NCI-H345 (cell line): ENCODE measurements at places on chromosomes 16 and 17.
A peak's percentile ranks its signal among the peaks of the same experiment; 100 is the strongest.

GRCh38 chr16:60274431-60275019 lies 1540.4 kb upstream of the GOT2 start:
- no peak for DNase-seq

DNA sequence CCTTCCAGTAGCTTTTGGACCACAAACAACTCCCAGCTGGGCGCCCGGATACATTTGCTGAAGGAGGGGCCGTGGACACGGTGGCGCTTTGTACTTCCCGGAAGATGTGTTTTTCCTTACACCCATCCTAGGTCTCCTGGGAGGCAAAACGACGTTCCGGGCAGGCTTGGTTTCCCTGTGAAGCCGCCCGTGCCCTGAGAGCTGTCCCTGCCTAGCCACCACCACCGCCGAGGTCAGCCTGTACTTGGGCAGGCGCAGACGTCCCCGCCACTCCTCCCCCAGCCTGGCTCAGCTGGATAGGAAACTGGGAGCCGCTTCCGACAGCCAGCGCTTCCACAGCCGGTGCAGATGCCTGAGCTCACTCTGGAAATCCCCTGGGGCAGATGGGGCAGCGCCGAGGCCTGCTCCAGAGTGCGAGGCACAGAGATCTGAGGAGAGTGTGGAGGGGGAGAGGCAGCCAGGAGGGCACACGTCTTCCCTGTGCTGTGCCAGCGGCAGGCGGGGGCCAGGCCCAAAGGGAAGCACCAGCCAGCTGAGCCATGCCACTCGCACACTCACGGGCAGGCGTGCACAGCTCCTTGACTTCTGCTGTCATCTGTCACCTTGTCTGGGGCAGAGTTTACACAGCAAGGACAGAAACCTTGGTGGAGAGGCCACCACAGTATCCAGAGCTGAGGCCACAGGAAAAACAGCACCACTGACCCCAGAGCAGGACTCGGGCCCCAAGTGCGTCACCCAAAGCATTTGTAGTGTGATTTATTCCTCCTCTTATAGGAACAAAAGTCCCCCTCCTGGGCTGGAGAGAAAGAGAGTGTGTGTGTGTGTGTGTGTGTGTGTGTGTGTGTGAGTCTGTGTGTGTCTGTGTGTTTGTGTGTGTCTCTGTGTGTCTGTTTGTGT lies 3.0 kb downstream of the RHBDF2 start:
- DNase-seq = no peak

GRCh38 chr16:82829301-82829700 lies 202.5 kb downstream of the CDH13 start:
- DNase-seq = no peak

- DNase-seq = no peak
Measured at GRCh38 chr17:77147357-77147801, 6.6 kb downstream of the SEC14L1 start.

DNA sequence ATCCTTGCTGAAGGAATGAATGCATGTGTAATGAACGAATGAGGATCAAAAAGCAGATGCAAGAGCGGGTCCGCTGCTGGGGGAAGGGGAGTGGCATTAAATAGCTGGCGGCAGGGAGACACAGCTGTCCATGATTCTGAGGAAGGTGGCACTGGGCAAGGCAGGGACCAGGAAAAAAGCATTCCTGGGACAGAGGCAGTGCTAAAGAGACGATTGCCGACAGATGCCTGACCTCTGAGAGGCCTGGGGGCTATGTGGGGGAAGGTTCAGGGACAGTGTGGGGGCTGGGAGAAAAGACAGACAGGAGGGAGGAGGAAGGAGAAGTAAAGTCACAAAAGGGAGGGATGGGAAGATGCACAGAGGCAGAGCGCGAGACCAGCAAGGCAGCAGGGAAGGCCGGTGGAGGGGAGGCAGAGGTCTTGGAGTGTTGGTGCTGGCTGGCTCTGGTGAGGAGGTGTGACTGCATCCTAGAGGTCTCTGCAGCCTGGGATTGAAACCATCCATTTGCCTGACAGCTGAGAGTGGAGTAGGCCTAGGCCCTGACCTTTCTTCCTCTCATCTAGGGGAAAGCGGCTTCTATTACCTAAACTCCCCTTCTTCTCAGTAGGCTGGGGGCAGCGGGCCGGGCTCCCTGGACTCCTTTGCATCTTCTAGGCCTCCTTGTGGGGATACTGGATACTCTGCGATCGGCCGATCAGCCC lies 109.9 kb downstream of the SDK2 start:
- DNase-seq = no peak

GRCh38 chr16:3625911-3626732 lies 14.7 kb upstream of the SLX4 start:
- DNase-seq = no peak

DNA sequence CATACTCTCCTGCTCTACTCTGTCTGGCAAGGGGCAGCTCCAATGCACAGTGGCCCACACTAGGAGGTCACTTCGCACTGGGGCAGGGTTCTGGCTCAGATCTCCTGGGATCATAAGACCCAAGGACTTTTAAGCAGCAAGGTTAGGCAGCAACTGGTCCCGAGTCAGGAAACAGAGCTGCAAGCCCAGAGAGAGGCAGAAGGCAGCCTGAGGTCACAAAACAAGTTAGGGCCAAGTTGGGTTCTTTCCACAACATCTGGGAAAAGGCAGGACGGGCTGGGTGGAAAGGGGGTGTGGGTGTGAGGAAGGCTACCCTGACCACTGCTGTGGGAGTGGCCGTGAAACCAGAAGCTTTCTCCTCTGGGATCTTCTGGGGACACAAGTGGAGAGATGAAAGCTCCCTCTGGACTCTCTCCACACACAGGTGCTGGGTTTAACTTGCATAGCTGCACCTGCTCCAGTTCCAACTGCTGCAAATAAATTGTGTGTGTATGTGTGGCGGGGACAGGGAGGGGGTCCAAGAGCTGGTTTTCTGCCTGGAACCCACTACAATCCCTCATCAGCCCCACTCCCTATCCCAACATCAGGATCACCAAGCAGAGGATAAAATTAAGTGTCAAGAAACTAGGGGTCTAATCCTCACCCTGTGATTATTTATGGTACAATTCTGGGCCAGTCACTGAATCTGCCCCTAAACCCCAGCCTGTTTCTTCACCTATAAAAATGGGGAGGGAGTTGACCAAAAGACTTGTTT lies 8.0 kb upstream of the TSPOAP1 start:
- no peak for DNase-seq

- DNase-seq = no peak
Measured at GRCh38 chr17:13158494-13159240, 140.8 kb upstream of the ELAC2 start.

DNA sequence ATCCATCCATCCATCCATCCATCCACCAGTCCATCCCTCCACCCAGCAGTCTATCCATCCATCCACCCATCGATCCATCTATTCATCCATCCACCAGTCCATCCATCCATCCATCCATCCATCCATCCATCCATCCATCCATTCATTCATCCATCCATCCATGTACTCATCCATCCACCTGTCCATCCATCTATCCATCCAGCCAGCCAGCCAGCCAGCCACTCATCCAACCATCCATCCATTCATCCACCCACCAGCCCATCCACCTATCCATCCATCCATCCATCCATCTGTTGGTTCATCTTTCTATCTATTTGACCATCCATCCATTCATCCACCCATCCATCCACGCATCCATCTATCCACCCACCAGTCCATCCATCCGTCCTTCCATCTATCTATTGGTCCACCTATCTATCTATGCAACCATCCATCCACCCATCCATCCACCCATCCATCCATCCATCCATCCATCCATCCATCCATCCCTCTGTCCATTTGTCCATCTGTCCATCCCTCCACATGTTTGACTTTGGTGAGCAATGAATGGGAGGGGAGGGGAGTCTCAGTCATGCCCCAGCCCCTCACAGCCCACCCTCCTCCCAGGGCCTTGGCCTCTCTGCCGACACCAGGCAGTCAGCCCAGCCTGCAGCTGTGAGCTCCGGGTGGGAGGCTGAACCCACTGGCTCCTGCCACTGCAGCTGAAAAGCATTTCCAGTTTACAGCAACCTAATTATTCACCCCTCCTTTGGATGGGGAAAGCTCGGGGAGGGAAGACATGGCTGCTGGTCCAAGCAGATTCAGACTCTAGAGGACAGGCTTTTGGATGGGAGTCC lies 38.1 kb upstream of the SSTR5 start:
- no peak for DNase-seq

GRCh38 chr17:48037036-48037837 lies at the start of gene COPZ2:
TSS of gene COPZ2 (minus strand) at chr17:48037797. CDS start at chr17:48037777, 20 bp downstream.
- DNase-seq = no peak

GRCh38 chr17:81029859-81030258 lies 5.1 kb upstream of the BAIAP2 start:
- DNase-seq = no peak

DNA sequence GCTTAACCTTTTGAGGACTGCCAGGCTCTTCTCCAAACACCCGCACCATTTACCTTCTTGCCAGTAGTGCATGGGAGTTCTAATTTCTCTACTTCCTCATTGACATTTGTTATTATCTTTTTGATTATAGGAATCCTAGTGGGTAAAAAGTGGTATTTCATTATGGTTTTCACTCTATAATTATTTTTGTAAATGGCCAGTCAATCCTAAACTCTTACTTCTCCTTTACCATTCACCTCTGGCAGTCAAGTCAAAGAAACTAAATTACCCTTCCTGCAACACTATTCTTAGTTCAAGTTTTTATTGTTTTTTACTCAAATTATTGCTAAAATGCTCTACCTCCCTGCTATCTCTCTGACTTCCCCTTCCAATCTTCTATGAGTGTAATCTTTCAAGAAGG lies 29.8 kb upstream of the ANKFY1 start:
- DNase-seq = no peak

- peak; percentile 94 for DNase-seq
Measured at GRCh38 chr17:7836596-7837407, 2.8 kb downstream of the KDM6B start.

- DNase-seq = no peak
Measured at GRCh38 chr16:29686740-29687332, 7.9 kb downstream of the QPRT start.

DNA sequence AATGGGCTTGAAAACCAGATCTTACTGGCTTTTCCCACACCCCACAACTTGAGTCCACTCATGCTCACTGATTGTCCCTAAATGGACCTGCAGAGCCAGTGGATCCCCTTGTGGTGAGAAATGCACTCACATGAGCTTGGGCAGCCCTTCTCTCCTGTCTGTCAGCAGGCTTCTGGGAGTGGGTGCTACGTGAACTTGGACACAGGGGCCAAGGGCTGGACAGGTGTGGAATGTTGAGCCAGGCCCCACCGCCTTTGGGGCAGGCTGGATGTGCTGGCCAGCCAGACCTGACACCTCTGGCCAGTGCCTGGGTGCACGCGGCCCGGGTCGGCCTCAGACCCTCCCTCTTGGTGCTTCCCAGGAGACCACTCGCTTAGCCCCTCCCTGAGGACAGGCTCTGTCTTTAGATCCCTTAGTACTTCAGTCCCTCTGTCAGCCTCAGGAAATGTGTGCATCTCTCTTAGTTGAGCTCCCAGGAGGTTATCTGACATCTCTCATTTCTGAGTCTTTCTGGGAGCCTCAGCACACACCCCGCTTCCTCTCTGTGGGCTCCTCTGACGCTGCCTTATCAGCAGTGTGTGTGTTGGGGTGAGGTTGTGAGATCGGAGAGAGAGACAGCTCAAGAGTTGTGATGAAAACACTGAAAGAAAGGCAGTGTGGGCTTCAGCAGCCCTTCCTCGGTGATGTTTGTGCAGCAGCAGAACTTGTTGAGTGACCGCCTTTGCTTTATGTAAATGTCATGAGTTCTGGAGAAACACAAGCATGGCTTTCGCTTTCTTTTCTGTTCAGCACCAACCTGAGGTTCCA lies 117.0 kb downstream of the RAB11FIP4 start:
- DNase-seq = no peak

- no peak for DNase-seq
Measured at GRCh38 chr17:5581655-5582054, 2.7 kb downstream of the NLRP1 start.

- no peak for DNase-seq
Measured at GRCh38 chr16:1020091-1020399, 38.5 kb downstream of the SOX8 start.

- peak; percentile 27 for DNase-seq
Measured at GRCh38 chr16:58462997-58463941, 36.7 kb upstream of the NDRG4 start.

- no peak for DNase-seq
Measured at GRCh38 chr17:48722915-48723422, at the start of gene PRAC2. TSS of gene PRAC2 (plus strand) at chr17:48723185. CDS start at chr17:48724411, 1,226 bp downstream.

GRCh38 chr16:89349947-89350633 lies 132.6 kb downstream of the ZNF778 start:
- DNase-seq = no peak

DNA sequence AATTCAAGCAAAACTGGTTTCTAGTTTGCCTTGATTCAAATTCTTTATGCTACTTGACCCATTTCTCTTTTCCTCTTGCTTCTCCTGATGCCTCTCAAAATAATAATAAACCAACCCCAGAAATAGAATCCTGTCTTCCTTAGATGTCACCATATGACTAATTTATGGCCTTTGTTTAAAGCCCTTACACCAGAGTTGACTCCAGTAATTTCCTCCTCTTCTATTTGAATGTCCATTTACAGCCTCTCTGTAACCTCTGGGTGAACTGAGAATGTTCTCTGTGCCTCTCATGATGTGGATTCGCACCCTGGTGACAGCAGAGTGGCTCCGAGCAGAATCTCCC lies 31.5 kb downstream of the ZFHX3 start:
- no peak for DNase-seq

DNA sequence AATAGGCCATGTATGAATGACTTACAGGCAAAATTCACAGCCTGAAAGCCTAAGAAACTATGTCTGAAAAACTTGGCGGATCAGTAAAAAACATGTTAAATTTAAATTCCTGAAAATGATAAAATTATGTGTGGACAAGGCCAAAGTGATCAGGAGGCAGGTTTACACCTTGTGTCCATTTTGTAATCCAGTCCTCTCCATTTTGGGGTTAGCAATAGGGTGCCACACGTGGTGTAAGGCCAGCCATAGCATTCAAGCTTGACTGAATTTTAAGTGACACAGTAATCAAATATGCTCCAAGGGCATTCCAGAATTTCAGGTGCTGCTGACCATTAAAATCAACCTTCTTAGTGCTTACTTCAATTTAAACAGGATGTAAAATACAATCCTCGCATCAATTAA lies 2.7 kb downstream of the RNF43 start:
- no peak for DNase-seq

DNA sequence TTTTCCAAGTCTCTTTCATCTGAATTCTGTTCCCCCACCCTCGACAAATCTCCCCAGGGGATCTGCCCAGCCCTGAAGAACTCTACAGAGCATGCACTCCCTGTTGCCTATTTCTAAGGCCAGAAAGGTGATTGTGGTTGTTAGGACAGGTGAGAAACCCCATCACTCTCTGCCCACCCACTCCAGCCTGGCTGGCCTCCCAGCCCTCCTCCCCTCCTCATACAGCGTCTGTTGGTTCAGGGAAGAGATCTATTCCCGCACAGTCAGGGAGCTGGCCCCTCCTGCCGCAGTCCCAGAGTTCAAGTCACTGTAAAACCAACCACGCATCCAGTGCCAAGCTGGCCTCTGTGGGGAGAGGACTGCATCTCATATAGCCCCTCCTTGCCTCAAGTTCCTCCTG lies 98.7 kb downstream of the KCNJ12 start:
- DNase-seq = no peak
